ENCODE measurements at places on chromosomes 2 and 18. TPM values are rescaled to one million over a fixed set of nuclear protein-coding genes. Genes with fewer than 3 reads are reported as not detected.

RIT2 gene
- not detected for total RNA-seq

DYSF gene
- 7.2 TPM for total RNA-seq

ERFE gene
- 2.0 TPM for total RNA-seq

FAM110C gene
- 12.9 TPM for total RNA-seq

CHN1 gene
- total RNA-seq: 4.4 TPM

GMCL1 gene
- 6.2 TPM for total RNA-seq

NPPC gene
- total RNA-seq: not detected

CSRNP3 gene
- total RNA-seq: 4.8 TPM

IL36B gene
- total RNA-seq: not detected

All from airway epithelial cell (primary cell).